A549 treated with CORT108297 at 1 μM for 4 hours (cell line): ENCODE measurements at places on chromosomes 7 and 10. TPM values are rescaled to one million over a fixed set of nuclear protein-coding genes. Genes with fewer than 3 reads are reported as not detected.

The IFIT1B gene
- total RNA-seq = not detected in 5 replicates

The TFEC gene
- total RNA-seq = 0.01 TPM in 1 of 5 replicates, not detected in the others

The SPDYE9 gene
- total RNA-seq = not detected in 5 replicates

The AKR1E2 gene
- total RNA-seq = 6.1 to 7.8 TPM (median 6.6 TPM) in 5 replicates

The RPEL1 gene
- 0.05 to 0.08 TPM (median 0.07 TPM) in 4 of 5 replicates, not detected in the other for total RNA-seq

The NOM1 gene
- 18.7 to 21.5 TPM (median 19.7 TPM) in 5 replicates for total RNA-seq

The HYAL4 gene
- total RNA-seq = not detected in 5 replicates

The SEPTIN7 gene
- 183 to 275 TPM (median 209 TPM) in 5 replicates for total RNA-seq

The CFAP69 gene
- total RNA-seq = 1.4 to 3.8 TPM (median 2.5 TPM) in 5 replicates

The CRPPA gene
- total RNA-seq = 0.45 to 0.85 TPM (median 0.57 TPM) in 5 replicates
